ENCODE measurements at places on chromosomes 1 and 21. TPM values are rescaled to one million over a fixed set of nuclear protein-coding genes. Genes with fewer than 3 reads are reported as not detected.

Gene DAP3
- 87.1 TPM for total RNA-seq

GRCh38 chr1:44693900-44694299, 19.4 kb downstream of the ARMH1 start:
- DNase-seq = no peak
- no peak overlapping the region for H3K27ac ChIP-seq
- H3K4me1 ChIP-seq = peaks cover 7% of the 10 kb centered on the region
- H3K4me3 ChIP-seq = no peak overlapping the region

DNA sequence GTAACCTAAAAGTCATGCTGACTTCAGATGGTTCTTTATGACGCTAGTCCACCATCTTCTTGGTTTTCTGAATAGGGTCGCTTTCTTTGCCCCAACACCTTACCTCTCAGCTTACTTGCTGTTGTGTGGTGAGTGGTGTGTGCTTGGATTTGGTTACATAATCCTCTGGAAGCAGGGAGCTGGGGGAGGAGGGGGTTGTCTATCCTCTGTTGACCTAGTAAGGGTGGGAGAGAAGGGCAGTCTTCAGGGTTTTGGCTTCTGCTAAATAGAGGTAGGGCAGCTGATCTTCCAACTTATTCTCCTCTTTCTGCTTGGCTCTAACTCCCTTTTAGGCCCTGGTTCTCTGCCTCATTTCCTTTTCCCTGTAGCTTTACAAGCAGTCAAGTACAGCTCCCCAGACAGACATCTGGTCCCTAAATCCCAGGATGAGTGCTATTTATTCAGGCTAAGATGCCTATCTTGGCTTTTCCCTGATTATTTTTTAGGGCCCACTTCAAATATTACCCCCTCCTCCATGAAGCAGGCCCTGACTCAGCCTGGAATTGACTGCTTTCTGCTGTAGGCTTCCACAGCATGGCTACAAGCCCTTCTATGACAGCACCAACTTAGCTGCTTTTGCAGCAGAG, 6.4 kb upstream of the REN start:
- H3K27me3 ChIP-seq = 0 out of 2 replicates have a peak, but pooled peaks cover 2% of the 10 kb centered on the region
- no peaks in the 10 kb centered on the region for H3K4me1 ChIP-seq
- H3K4me3 ChIP-seq = no peak overlapping the region
- H3K36me3 ChIP-seq = no peaks in the 10 kb centered on the region
- DNase-seq = no peak
- no peak overlapping the region for H3K27ac ChIP-seq

Gene CASQ1
- 1.1 TPM for total RNA-seq

GRCh38 chr1:164320790-164321731, 237.9 kb upstream of the PBX1 start:
- peak; percentile 15 for DNase-seq
- no peaks in the 10 kb centered on the region for H3K4me1 ChIP-seq
- no peak overlapping the region for H3K27ac ChIP-seq
- H3K36me3 ChIP-seq = no peaks in the 10 kb centered on the region
- peak overlapping the region; percentile 56 for H3K4me3 ChIP-seq
- peaks cover 2% of the 10 kb centered on the region for H3K27me3 ChIP-seq

- no peak for DNase-seq
- no peak overlapping the region for H3K27ac ChIP-seq
- no peaks in the 10 kb centered on the region for H3K36me3 ChIP-seq
- H3K4me1 ChIP-seq = no peaks in the 10 kb centered on the region
These were observed 76.3 kb downstream of the XCL2 start for GRCh38 chr1:168467452-168467851.

GRCh38 chr21:14075346-14076142, 135.2 kb downstream of the LIPI start:
- no peak overlapping the region for H3K4me3 ChIP-seq
- no peaks in the 10 kb centered on the region for H3K36me3 ChIP-seq
- no peaks in the 10 kb centered on the region for H3K27me3 ChIP-seq
- H3K4me1 ChIP-seq = peaks cover 2% of the 10 kb centered on the region

All from H1 (cell line).